ENCODE measurements at places on chromosomes 16 and 17.
A peak's percentile ranks its signal among the peaks of the same experiment; 100 is the strongest.

DNA sequence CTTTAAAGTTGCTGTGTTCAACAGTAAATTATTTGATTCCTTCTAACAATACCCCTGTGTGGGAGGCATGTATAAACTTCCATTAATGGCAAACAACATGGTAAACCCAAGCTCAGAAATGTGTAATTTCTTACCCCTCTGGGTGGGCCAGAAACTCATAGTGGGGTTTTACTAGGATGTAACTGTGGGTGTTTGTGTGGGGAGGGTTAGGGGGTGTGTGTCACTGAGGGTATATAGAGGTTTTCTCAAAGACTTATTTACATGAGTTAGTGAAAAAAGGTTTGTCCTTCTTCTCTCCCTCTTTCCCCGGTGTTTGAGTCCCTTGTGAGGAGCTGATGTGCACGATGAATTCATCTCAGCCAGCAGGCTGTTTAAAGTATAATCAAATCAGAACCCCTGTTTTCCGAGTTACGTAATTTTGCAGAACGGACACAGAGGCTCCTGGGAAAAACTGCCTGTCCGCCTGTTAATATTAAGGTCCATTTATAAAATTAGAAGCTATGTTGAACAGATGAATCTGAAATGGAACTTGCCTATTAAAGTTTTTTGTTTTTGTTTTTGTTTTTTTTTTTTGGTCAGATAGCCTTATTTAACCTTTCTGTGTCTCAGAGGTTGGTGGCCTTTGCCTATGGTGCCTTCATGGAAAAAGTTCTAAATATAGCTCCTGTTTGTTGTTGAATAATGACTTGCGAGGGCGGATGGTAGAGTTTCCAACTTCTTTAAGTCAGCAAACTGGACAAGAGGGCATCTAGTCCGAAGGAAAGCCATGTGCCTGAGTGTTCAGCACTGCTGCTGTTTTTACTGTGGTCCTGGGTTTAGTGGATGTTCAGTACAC lies 73.3 kb downstream of the MSI2 start:
- DNase-seq = no peak

DNA sequence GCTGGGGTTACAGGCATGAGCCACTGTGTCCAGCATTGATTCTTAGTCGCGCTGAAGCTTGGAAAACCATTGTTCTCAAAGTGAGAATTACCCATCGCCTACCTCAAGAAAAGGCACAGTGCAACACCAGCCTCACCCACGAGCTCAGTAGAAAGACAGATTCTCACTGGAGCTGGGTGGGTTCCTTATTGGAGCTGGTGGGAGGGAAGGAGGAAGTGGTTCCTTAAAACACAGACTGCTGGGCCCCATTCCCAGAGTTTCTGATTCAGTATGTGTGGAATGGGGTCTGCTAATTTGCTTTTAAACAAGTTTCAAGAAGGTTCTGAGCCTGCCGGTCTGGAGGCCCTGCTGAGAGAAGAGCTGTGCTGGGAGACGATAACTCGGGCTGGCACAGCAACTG lies 264.7 kb downstream of the ENGASE start:
- DNase-seq = no peak

GRCh38 chr16:79756571-79756970 lies 156.0 kb upstream of the MAF start:
- no peak for DNase-seq

- no peak for DNase-seq
Measured at GRCh38 chr17:56451629-56452028, 141.9 kb upstream of the NOG start.

- no peak for DNase-seq
Measured at GRCh38 chr16:21281698-21282389, 3.8 kb upstream of the CRYM start.

GRCh38 chr17:14299280-14300141 lies 1.4 kb upstream of the HS3ST3B1 start:
- DNase-seq = peak; percentile 70

- DNase-seq = no peak
Measured at GRCh38 chr17:4073983-4074830, 68.6 kb downstream of the ZZEF1 start.

- no peak for DNase-seq
Measured at GRCh38 chr16:88628512-88628974, 9.8 kb upstream of the IL17C start.

DNA sequence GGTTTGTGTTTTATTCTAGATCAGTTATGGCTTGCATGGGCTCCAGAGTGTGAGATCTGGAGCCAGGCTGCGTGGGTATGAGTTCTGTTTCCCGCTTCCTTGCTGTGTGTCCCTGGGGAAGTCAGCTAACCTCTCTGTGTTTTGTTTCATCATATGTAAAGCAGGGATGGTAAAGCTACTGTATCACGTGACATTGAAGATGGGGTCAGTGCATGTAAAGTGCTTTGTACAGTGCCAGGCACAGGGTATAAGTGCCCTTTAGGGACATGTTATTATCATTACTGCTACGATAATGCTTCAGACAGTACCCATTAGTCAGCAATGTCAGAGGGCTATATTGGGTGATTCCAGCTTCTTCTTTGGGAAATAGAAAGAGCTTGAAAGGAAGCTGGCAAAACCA lies 186.2 kb downstream of the FOXL1 start:
- DNase-seq = no peak

GRCh38 chr16:82011199-82011641 lies at the start of gene SDR42E1:
SDR42E1 (minus strand) TSS chr16:82011470; CDS start chr16:82000858, 10,612 bp downstream.
- no peak for DNase-seq

- no peak for DNase-seq
Measured at GRCh38 chr16:73369851-73370250, 321.9 kb upstream of the ZFHX3 start.

GRCh38 chr17:17495536-17496188 lies 533 bp downstream of the RASD1 start:
- DNase-seq = peak; percentile 80

- no peak for DNase-seq
Measured at GRCh38 chr16:23842137-23842600, 6.4 kb downstream of the PRKCB start.

DNA sequence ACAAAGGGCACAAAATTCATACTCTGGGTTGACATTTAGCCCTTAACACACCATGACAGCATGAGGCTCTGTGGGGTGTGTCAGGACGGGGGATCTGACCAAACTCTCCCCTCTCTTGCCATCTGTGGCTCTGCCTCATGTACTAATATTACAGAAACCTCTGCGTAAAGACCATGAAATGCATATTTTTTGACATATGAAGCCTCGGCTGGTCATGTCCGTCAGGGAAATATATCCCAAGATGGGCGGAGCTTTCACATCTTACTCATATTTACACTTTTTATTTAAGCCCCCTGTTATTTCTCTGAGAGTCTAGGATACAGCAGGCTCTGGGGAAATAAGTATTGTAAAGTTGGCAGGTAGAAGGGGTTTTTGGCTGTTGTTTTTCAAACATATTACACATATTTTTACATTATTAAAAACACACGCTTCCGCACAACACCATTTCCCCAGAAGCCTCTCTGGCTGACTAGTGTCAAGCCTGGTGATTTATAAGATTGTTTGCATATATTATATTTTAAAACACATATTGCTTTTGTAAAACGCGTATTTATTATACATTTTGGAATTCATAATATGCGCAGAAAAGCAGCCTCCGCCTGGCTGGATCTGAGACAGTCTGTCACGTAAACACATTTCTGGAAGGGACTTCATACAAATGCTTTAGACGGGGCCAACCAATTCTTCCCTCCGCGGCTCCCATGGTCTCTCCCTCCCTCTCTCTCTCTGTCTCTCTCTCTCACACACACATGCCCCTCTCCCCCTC lies 237.7 kb upstream of the ZFHX3 start:
- no peak for DNase-seq

GRCh38 chr16:78461087-78461486 lies 361.6 kb downstream of the WWOX start:
- DNase-seq = no peak

DNA sequence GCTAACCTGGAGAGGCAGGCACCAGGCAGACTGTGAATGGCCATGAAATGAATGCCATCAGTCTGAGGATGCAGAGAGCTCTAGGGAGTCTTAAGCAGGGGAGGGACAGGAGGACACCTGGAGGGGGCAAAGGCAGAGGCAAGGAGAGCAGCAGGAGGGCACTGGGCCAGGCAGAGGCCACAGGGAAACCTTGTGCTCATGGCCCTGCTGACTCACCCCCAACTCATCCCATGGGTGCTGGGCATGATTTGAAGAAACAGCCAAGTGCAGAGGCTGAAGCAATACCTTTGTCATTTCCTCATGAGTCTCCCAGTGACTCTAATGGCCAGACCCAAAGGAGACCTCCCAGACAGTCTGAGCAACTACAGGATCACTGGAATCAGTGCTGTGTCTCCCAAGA lies 141.4 kb downstream of the TMEM132E start:
- no peak for DNase-seq

DNA sequence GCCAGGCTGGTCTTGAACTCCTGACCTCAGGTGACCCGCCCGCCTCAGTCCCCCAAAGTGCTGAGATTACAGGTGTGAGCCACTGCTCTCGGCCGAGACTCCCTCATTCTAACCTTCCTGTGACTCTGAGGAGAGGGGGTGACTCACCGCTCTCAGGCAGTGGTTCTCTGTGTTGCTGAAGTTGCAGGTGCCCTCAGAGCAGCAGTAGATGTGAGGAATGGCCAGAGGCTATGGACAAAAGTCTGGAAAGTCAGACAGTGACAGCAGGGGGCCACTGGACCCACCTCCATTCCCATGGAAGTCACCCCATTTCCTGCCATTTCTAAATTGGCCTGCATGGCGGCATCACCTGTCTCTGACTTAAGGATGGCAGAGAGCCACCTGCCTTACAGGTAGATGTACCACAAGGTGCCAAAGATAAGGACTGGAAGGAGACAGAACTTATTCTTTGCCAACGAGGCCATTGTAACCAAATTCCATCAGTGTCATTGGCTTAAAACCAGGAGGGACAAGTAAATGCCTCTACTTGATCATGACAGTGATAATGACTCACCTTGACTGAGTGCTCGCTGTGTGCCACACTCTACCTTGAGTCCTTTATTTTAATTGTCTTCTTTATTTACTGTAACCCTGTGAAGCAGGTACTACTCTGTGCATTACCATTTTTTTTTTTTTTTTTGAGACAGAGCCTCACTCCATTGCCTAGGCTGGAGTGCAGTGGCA lies 15.3 kb upstream of the CNOT1 start:
- no peak for DNase-seq

DNA sequence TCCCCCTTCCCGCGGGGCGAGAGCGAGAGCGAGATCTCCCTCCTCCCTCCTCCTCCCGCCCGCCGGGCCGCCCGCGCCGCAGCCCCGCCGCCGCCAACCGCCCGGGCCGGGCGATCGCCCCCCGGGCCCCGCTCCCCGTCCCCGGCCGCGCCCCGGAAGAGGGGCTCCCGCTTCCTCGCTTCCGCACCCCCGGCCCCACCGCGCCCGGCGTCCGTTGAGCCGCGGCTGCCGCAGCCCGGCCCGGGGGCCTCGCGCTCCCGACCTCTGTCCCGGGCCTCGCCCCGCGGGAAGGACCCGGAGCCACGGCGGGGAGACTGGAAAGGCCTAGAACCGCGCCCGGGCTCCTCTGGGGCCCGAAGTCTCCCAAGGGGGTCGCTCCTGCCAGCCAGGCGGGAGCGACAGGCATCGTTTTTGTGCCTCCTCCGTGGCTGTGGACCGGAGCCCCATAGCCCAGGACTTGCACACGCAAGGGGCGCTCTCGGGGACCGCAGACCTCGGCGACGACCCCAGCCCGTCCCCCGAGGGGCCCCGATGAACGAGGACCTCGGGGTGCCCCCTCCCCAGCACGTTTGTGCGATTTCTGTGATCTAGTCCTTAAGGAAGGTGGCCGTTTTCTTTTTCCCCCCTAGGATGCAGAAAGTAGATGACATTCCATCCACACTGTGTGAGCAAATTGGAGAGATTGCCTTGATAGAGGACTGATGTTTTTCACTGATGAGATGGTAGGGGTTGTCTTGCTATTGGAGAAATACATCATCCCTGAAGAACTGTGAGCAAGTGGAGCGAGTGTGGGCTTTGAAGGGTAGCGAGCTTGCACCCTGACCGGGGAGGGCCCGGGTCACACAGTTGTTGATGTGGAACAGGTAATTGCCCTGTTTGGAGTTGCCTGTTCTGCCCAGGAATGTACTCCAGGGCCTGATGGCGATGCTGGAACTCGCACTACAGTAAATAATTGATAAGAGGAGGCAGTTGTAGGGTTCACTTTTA lies 611 bp downstream of the BANP start:
- no peak for DNase-seq

DNA sequence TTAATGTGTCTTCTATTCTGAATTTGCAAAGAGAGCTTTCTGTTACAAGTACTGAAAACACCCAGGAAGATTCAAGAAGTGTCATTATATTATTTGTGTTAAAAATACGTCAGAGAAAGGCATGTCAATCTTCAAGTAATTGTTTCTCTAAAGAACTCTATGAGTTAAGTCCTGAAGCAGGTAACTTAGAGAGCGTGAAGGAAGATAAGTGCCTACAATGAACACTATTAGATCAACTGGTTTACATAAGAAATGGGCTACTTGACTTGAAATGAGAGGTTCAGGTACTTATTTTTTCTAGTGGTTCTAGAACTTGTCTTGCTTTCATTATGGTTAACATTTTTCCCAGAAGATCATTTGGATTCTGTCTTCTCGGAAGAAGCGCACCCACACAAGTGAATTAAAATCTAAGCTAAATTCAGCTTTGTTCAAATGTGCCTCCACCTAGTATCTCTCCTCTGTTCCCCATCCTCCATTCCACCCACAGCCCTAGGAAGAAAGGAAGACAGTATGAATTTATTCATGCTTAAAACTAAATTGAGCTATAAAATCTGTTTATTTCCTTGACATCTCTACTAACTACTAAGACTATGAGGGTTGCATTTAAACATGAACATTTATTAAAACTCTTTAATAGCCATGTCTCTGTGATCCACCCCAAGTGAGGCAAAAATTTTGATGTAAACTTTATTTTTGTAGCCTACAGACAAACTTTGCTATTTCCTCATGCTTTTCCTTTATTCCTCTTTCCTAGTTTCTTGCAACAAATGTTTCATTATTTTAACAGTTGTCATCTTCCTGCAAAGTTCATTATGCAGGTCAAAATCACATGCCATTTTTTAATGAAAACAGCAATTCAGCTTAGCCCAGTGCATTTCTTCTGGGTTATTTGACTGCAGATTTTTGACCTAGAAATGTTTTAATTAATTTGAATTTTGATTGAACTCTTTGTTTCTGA lies 206.8 kb downstream of the KCNJ2 start:
- DNase-seq = no peak

GRCh38 chr17:66687570-66688284 lies 147.2 kb upstream of the CACNG5 start:
- no peak for DNase-seq

DNA sequence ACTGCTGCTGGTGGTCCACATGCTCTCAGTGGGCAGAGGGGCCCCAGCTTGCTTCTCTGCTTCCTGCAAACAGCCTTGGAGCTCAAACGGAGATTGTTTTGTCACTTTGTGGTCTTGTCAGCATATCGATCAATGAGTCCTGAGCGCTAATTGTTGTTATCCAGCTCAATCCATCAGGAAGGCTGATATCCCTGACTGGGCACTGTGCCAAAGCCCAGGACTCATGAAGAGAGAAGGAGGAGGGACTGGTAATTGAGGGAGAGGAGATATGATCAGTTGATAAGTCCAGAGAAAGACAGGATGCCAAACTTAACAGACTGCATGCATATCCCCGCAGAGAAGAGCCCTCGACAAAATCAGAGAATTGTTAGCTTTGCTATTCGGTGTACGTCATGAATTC lies 58.6 kb upstream of the DNAH9 start:
- DNase-seq = no peak

GRCh38 chr16:73106329-73107034 lies 58.6 kb upstream of the ZFHX3 start:
- no peak for DNase-seq
